ENCODE measurements at places on chromosomes 3 and 15.

GRCh38 chr3:4823986-4824925, 155.0 kb upstream of the BHLHE40 start:
- DNase-seq = no peak

GRCh38 chr15:29134641-29135308, 134.8 kb downstream of the NSMCE3 start:
- DNase-seq = no peak

DNA sequence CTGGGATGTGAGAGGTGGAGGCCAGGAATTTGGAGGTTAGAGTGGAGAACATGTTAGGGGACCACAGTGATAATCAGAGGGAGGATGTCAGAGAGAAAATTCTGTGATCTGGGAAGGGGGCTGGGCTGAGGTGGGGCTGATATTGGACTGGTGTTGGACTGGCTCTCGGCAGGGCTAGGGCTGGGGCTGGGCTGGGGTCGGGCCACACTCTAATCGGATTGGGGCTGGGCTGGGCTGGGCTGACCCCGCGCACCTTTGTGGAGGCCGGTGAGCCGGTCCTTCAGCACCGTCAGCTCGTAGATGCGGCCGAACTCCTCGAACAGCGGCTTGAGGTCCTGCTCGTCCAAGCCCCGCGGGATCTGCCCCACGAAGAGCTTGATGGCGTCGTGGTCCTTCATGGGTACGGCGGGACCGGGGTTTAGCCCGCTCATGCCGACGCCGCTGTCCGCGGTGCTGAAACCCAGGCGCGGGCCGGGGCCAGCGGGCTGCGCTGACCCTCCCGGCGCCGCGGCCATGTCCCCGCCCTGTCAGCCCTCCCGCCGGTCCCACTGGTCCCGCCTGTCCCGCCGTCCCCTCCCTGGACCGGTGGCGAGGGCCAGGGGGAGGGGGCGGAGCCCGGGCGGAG, 485 bp downstream of the CELF6 start:
- peak; percentile 22 for DNase-seq

- no peak for DNase-seq
These were observed at the start of gene MYO5C for GRCh38 chr15:52295421-52296001. Gene MYO5C, minus strand, starts transcription at chr15:52295804. Its CDS starts 168 bp downstream, at chr15:52295636.

GRCh38 chr15:39730552-39730951, 52.1 kb downstream of the FSIP1 start:
- no peak for DNase-seq

- no peak for DNase-seq
These were observed 37.9 kb downstream of the SERP1 start for GRCh38 chr3:150508401-150508800.

DNA sequence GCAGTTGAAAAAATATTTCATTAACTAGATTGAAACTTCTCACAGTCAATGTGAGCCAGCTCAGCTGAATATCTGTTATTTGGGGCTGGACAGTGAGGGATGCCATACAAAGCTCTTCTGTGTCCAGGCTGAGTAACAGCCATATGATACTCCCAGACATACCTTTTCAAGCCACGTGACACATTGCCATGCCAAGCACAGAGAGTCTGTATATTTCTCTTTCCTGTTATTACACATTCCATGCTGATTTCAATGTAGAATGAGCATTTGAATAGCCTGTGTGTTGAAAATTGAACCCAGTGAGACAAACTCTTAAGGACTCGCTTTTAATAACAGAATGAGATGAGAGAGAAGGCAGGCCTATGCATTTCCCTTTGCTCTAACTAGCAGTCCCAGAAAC, 334.7 kb upstream of the RASGRP1 start:
- no peak for DNase-seq

DNA sequence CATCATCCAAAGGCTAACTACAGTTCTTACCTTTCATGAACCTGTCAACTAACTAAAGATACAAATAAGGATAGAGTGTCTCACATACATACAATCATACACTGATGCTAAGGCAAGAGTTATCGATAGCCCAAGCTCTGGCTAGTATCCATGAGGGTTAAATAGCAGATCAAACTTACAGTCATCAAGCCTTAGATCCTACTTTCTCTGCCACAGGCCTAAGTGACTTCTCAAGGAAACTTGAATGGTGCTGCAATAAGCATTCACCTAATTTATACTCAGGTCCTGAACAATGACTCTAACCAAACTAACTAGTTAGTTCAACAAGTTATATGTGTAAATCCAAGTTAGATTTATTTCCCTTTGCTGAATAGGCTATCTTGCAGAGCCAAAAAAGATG, 51.0 kb downstream of the ALDH1A2 start:
- DNase-seq = no peak

DNA sequence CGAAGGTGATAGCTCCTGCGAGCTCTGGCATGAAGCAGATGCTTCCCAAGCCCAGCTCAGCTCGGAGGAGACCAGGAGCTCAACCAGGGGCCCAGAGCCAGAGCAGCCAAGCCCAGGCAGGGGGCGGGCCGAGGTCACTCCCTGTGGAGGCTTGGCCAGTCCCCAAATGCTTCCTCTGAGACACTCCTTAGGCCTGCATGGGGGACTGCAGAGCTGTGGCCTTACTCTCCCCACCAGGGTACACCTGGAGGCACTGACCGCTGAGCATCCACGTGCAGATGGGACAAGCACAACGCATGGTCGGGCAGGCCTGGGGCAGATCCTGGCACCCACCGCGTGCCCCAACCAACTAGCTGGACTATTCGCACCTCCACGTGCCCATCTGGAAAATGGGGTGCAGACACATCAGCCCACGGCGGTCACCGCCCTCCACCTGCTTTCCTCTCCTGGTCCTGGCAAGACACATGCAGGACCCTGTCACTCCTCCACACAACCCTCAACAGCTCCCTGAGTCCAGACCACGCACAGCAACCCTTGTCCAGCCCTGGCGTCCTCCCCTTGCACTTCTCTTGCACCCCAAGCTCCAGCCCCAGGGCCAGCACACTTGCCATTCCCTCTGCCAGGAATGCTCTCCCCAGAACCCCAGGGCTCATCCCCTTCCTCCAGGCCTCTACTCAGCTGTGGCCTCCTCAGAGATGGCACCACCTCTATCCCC, 164.7 kb upstream of the IQSEC1 start:
- DNase-seq = no peak

- DNase-seq = no peak
These were observed 2.8 kb downstream of the TMEM115 start for GRCh38 chr3:50356553-50356952.

- DNase-seq = no peak
These were observed 53.8 kb downstream of the BCHE start for GRCh38 chr3:165783383-165783782.

- no peak for DNase-seq
These were observed 346.0 kb downstream of the MFSD1 start for GRCh38 chr3:159147813-159148212.

DNA sequence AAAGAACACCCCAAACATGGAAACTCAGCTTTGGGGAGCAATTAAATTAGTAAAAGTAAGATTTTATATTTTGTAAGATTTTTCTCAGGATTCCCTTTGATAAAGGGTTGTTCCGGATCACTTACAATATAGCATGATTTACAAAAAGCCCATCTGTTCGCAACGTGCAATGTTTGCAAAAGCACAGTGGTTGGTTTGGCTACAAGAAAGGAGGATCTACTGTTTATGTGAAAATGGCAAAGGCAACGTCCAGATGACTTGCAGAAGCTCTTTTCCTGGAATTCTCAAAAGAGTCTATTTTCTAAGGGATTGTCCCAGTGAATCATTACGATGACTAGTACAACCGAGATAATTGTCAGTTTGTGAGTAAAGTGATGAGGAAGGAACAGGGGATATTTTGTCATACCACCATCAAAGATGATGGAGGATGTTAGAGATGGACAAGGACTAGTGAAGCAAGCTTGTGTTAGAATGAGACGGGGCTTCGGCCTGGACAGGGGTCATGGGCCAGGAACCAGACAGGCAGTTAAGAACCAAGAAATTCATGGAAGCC, 71.6 kb downstream of the CRYGS start:
- no peak for DNase-seq

DNA sequence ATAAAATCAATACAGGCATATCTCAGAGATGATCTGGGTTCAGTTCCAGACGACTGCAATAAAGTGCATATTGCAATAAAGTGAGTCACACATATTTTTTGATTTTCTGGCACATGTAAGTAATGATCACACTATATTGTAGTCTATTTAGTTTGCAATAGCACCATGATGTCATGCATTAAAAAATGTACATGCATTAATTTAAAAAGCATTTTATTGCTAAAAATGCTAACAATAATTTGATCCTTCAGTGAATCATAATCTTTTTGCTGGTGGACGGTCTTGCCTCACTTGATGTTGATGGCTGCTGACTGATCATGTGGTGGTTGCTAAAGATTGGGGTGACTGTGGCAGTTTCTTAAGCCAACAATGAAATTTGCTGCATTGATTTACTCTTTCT, 511.1 kb downstream of the OTOL1 start:
- DNase-seq = no peak

GRCh38 chr15:64197425-64197824, 34.6 kb upstream of the PPIB start:
- DNase-seq = no peak

DNA sequence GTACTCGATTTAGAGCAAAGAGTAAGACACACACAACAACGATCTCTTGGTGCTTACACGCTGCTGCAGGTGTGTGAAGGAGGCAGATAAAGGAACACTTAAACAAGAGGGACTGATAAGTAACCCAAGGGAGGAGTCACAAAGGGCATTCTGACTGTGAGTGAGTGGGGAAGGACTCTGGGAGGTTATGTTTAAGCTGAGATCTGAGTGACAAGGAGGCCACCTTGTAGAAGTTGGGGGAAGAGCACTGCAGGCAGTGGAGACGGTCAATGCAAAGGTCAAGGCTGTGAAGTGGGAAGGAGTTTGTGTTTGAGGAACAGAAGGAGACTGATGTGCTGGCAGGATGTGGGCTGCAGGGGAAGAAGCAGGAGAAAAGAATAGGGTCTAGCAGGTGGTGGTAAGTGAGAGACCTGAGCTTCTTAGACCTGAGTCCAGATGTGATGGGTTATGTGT, 63.1 kb downstream of the LPP start:
- DNase-seq = no peak

- DNase-seq = no peak
These were observed 49.1 kb upstream of the SPPL2A start for GRCh38 chr15:50814634-50815033.

GRCh38 chr3:107598926-107599771, 76.4 kb downstream of the BBX start:
- DNase-seq = peak; percentile 47

- DNase-seq = no peak
These were observed 705.7 kb upstream of the NR2F2 start for GRCh38 chr15:95624616-95625361.

DNA sequence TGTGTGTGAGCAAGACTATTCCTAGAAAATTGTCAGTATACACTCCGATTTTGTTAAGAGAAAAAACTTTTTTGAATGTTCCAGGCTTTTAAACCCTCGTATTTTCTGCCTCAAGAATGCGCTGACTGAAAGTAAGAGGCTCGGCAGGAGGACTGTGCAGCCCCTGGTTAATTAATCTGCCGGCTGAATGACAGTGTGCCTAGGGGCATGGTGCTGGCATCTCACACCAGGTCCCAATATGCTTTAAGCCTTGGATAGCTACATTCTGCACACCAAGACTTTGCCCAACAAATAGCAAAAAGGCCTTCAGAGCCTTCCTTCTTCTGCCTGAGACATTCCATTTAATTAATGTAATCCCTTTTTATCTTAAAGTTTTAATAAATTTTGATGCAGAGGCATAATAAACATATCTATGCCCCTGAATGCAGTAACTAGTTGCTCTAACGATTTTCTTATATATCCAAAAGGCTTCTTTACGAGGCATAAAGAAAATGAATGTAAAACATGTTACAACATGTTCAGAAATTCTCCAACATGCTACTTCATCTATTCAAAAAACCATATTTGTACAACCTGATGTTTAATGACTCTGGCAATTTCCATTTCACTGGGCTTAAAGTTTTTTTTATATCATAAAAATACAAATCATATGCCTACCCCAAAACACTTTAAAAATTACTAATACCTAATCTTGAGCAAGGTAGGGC, 37.9 kb downstream of the DPH6 start:
- no peak for DNase-seq

DNA sequence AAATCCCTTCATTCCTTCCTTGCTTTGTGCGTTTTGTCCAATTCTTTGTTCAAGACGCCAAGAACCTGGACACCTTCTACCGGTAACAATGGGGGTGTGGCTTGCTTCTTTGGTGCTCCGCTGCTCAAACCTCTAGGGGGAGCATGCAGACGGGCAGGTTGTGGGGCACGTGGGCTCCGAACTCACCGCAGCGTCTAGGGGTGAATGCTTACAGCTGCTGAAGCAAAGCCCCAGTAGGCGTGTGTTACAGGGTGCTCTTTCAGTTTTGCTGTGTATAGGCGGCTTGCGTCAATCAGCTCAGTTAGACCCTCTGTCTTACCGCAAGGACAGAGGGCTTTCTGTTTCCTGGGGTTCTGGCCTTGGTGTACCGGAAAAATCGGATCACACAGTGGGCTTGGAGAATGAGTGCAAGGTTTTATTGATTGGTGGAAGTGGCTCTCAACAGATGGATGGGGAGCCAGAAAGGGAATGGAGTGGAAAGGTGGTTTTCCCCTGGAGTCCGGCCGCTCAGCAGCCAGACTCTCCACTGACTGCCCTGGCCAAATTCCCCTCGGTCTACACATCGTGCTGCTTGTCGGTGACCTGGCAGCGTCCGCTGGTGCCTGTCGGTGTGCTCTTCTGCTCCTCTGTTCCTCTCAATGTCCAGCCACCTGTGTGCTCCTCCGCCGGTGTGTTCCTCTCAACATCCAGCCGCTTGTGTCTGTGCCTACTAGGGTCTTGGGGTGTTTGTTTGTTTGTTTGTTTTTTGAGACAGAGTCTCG, 1.2 kb upstream of the LRRC34 start:
- peak; percentile 73 for DNase-seq

- no peak for DNase-seq
These were observed 26.9 kb downstream of the BMF start for GRCh38 chr15:40081691-40082194.

DNA sequence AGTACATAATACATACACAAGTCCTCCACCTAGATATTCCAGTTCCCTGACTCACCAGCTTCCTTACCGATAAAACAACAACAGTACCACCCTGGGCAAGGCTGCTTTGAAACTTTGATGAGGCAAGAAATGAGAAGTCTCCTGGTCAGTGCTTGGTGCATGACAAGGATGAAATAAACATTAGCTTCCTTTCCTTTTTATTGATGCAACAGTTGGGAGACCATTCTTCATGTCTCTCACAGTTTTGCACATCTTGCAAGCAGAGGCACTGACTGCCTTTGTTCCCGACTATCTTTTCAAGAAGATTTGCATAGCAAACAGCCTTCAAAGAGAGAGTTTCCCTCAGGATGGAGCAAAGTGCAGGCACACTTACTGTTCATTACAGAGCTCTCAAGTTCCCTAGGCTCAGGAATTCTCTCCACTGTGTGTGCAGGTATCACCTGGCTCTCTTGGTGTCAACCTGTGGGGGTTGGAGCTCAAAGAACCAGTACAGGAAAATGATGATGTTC, 65.2 kb downstream of the MYLK start:
- DNase-seq = no peak
